ENCODE measurements at places on chromosomes 12 and 14.

GRCh38 chr12:103268831-103269514, 226.8 kb downstream of the C12orf42 start:
- DNase-seq: no peak

DNA sequence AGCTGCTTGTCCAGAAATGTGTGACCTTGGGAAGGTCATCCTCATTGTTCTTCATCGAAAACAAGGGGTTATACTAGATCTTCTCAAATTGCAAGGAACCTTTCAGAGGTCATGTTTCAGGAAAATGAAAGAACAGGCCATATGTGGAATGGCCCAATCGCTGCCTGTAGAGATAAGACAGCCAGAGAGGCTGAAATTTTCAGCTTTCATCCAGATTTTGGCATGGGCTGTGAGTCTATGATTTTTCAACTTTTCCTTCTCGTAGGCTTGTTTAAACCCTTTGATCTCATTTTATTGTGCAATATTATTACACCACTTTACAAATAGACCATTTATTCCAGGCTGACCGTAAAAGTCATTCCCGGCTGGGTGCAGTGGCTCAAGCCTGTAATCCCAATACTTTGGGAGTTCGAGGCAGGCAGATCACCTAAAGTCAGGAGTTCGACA, 17.1 kb upstream of the ATXN2 start:
- no peak for DNase-seq

- DNase-seq: no peak
Observed at GRCh38 chr12:119341020-119341419, 6.5 kb downstream of the CCDC60 start.

GRCh38 chr12:110256780-110257431, 24.1 kb upstream of the ATP2A2 start:
- no peak for DNase-seq

DNA sequence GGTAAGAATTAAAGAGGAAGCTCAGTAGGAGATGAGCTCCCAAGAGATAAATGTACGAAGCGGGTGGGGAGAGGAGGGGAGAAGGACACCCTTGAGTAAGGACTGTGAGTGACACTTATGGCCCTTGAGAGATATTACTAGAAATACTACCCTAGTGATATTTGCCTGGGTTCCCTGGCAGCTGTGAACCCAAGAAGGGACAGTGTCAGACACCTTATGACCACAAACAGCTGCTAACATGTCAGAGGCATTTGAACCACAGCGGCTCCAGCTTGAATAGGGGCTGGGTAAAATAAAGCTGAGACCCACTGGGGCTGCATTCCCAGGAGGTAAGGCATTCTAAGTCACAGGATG, 19.6 kb upstream of the SLC6A12 start:
- no peak for DNase-seq

DNA sequence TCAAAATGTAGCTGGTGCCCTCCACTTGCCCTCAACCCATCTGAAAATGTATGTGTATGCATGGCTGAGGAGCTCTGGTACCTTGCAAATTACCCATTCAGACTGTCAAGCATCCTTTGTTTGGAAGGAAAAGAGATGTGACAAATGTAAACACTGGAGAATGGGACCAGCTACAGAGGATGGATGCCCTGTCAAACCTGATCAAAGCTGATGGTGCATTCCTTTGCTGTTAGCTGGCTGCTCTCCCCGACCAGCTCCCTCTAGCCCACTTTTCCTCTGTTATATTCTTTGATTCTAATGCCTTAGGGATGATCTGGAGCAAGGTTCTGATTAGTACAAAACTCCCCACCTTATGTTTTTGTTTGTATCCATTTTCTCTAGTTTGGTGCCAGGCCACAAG, 310.3 kb downstream of the C12orf75 start:
- no peak for DNase-seq

- no peak for DNase-seq
Observed at GRCh38 chr12:48023386-48023785, 19.1 kb upstream of the COL2A1 start.

GRCh38 chr14:89675590-89675989, 258.6 kb upstream of the FOXN3 start:
- no peak for DNase-seq

DNA sequence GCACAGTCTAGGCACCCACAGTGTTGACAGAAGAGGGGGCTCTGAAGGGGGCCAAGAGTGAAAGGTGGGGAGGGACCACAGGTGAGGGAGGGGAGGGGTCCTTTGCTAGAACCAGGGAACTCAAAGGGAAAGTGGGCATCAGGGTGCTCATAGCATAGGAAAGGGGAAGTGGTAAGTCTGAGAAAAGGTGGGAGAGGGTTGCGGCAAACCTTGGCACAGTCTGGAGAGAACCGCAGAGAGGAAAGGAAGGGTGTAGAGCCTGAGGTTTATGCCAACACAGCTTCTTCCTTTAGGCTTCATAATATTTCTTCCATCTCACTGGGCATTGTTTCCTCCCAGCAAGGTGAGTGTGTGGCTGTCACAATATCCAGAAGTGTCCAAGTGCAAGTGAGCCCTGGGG, 11.5 kb upstream of the PLEK2 start:
- no peak for DNase-seq

GRCh38 chr14:78721756-78722480, 551.7 kb downstream of the NRXN3 start:
- DNase-seq: no peak

- DNase-seq: no peak
Observed at GRCh38 chr14:104546591-104547309, 32.8 kb upstream of the C14orf180 start.

GRCh38 chr12:119479121-119479561, 114.4 kb upstream of the TMEM233 start:
- no peak for DNase-seq

GRCh38 chr12:112170971-112171596, 45.7 kb downstream of the TRAFD1 start:
- DNase-seq: no peak

- no peak for DNase-seq
Observed at GRCh38 chr12:71551529-71551928, 111.9 kb downstream of the LGR5 start.

- no peak for DNase-seq
Observed at GRCh38 chr12:10169104-10169503, 2.8 kb downstream of the OLR1 start.

- no peak for DNase-seq
Observed at GRCh38 chr12:5194306-5194705, 150.6 kb downstream of the KCNA5 start.

DNA sequence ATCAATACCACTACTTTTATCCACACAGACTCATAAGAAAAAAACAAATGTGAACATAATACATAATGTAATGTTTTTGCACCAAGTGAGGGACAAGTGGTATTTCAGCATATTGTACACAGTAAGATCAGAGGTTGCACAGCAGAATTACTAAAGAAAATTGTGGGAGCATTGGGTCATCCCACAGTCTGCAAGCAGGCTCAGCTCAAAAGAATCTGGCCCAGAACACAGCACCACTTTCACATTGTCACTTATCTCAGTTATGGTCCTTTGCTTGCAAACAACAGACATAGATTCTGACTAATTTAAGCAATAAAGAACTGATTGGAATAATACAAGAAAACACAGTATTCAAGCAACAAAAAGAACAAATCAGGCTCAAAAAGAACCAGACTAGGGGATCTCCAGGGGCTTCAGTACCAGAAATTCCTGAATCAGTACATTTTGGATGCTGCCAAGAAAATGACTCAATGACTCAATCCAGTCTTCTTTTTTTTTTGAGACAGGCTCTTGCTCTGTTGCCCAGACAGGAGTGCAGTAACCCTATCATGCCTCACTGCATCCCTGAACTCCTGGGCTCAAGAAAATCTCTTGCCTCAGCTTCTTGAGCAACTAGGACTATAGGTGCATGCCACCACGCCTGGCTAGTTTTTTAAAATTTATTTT, 42.9 kb upstream of the EEA1 start:
- no peak for DNase-seq

GRCh38 chr12:104671409-104672095, 214.8 kb downstream of the CHST11 start:
- peak; percentile 33 for DNase-seq

Data from stimulated activated CD4-positive, alpha-beta T cell treated with anti-CD3 and anti-CD28 coated beads, Interleukin-15, amount 100 ng/mL, for 1 hour (primary cell).